ENCODE measurements at places on chromosomes 11 and 22.

DNA sequence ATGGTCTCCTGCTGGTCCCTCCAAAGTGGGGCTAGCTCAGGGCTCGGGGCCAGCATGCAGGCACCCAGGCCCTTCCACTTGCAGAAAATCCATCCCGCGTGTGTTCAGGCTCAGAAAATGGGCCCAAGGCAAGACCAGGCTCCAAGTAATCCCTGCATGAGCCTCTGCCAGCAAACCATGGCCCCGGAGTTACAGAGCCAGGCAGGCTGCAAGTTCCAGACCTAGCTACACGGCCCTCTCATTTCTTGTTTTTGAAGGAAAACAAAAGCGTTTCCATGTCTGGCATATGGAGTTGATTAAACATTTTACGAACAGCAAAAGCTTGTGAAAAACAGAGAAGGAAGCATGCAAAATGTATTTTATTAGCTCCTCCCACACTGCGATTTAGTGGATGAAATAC, 29.7 kb downstream of the KIAA0930 start:
- DNase-seq: no peak

DNA sequence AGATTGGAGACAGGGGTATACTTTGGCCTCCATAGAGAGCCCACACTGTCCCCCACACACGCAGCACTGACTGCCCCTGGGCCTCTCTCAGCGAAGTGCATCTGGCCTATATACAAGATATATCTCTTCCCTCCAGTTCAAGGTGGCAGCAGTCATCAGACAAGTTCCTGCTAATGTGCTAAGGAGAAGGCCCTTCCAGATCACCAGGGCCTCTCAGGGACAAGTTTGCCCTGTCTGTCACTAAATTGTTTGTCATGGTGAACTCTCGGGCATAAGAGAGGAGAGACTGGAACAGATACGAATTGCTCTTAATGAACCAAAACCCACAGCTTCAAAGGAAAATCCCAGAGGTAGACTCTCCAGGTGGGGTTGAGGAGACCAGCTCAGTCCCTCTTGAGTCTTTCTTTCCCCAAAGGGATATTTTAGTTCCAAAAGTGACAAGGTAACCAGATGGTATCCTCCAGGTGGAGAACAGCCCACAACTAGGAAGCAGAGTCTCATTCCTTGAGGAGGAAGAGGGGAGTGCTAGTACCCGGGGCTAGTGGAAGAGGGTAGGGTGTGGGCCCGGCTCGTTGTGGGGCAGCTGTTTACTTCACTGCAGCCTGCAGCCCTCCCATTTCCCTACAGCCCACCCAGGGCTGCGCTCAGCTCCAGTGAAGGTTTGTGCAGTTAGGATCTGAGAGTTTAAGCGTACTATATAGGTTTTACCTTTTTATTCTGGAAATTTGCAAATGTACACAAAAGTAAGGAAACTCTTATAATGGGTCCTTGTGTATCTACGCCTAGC, 2.2 kb upstream of the SLC35C1 start:
- no peak for DNase-seq

- DNase-seq: no peak
Measured at GRCh38 chr11:130180896-130181294, 21.3 kb downstream of the ST14 start.

DNA sequence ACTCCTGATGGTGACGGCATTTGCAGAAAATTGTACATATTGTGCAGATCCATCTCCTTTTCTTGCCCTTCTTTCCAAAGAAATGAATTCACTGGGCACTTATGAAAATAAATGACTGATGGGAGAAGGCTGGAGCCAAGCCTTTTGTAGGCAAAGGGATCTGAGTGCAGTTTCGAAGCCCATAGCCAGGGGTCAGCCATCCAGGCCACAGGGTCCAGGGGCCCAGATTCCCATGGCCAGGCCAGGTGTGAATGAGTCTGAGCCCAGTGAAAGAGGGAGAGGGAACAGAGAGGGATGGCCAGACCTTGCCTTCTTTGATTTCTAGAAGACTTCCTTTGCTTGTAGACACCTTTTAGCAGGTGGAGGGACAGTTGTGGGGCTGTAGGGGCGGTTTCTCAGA, 209.1 kb downstream of the KIRREL3 start:
- peak; percentile 59 for DNase-seq

GRCh38 chr22:38853196-38853651, 9.4 kb upstream of the NPTXR start:
- DNase-seq: no peak

- no peak for DNase-seq
Measured at GRCh38 chr11:76766521-76766920, 16.6 kb upstream of the TSKU start.

GRCh38 chr11:107777110-107777509, 65.3 kb upstream of the SLN start:
- DNase-seq: no peak

GRCh38 chr22:35479985-35480550, 60.6 kb upstream of the RASD2 start:
- peak; percentile 54 for DNase-seq

DNA sequence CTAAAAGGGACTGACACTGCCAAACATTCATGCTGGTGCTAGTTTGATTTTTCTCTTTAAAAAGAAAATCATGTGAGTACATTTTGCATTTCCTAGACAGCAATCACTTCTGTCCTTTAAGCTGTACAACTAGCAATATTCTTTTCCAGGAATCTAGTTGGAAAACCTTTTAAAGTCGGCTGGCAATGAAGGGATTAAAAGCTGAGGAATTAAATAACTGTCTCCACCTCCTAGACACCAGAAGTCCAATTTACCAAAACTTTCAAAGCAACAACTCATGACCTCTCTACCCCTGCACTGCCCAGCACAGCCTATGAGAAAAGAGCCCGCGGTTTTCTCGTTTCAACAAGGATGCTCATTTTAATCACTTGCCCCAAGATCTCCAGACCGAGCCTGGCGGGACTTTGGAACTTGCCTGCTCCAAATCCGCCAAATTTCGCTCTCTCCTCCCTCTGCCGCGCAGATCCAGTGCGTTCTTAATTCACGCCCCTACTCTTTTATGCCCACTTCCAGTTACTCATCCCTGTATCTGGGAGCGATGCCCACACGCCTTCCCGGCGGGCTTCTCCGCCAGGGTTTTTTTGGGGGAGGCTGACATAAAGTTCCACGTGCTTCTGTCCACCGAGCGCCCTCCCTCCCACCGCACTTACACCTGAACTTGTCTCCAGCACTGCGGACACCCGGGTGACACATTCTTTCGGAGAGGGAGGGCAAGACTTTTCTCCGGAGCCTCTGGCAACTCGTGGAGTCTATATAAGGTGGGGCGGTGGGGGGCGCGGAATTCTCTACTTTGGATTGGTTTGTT, 2.5 kb downstream of the MPPED2 start:
- no peak for DNase-seq

GRCh38 chr11:47028195-47029093, 91.9 kb downstream of the CSTPP1 start:
- DNase-seq: no peak

DNA sequence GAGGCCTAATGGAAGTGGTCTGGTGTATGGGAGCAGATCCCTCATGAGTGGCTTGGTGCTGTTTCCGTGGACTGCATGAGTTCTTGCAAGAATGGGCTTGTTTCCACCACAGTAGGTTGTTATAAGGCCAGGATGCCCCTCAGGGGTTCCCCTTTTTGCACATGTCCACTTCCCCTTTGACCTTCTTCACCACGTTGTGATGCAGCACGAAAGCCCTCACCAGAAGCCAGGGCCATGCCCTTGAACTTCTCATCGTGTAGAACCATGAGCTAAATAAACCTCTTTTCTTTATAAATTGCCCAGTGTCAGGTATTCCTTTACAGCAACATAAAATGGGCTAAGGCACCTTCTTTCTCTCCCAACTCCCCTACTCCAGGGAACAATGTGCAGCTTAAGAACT, 2.8 kb upstream of the NARS2 start:
- no peak for DNase-seq

DNA sequence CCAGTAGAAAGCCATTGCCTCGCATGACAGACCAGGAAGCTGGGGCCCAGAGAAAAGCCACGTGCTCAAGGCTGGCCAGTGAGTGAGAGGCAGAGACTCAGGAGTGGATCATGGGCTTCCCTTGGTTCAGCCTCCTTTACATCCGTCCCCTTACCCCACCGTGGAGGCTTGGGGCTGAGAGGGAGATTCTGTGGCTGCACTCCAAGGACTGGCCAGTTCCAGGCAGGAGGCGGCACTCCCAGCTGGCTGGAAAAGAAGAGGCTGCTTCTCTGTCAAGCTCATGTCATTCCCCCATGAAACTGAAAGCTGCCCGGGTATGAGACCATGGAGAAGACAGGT, 6.6 kb upstream of the ASCL2 start:
- DNase-seq: no peak

- DNase-seq: no peak
Measured at GRCh38 chr11:99371257-99371656, 350.5 kb downstream of the CNTN5 start.

DNA sequence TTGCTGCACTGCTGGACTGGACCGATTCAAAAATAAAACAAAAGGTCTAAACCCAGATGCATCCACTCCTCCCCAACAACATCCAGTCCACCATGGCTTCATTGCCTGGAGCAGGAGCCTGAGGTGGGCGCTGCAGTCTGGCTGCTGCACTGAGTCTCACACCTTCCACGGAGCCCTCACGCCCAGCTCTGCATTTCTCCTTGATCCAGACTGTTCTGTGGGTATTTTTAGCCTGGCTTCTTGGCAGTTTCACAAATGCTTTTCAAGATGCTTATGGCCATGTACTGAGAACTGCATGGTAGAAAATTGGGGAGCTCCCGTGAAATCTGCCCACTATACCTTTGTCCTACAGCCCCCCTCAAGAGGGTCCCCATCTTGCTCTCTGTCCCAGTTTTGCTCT, 53.3 kb upstream of the JAM3 start:
- no peak for DNase-seq

GRCh38 chr11:19817870-19818269, 105.2 kb downstream of the NAV2 start:
- DNase-seq: no peak
